ENCODE measurements at places on chromosomes 3 and 15.

DNA sequence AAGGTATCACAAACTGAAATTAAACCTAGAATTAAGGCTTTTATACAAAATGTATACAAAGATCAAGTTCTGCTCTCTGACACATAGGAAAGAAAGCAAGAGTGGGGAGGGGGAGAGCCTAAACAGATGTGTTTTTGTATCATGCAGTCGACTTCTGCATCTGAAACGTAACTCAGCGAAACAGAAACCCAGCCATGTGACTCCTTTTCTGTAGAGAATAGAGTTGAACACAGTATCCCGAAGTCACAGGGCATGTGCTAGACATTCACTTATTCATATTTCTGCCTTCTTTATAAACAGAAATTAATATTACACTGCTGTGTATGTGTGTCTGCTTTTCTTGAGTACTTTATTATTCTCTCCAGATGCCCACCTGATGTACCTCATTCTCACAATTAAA, 121.0 kb downstream of the PDZRN3 start:
- no peak for DNase-seq

GRCh38 chr15:41256577-41257038, 25.5 kb downstream of the CHP1 start:
- no peak for DNase-seq

- DNase-seq, result no peak
These were observed 38.0 kb upstream of the CBLB start for GRCh38 chr3:105906836-105907235.

GRCh38 chr3:56075089-56075488, 393.2 kb downstream of the ERC2 start:
- no peak for DNase-seq

GRCh38 chr3:136122006-136122405, 74.1 kb downstream of the MSL2 start:
- no peak for DNase-seq

Measured in NCI-H1436 (cell line).